ENCODE measurements at places on chromosomes 3 and 15.

DNA sequence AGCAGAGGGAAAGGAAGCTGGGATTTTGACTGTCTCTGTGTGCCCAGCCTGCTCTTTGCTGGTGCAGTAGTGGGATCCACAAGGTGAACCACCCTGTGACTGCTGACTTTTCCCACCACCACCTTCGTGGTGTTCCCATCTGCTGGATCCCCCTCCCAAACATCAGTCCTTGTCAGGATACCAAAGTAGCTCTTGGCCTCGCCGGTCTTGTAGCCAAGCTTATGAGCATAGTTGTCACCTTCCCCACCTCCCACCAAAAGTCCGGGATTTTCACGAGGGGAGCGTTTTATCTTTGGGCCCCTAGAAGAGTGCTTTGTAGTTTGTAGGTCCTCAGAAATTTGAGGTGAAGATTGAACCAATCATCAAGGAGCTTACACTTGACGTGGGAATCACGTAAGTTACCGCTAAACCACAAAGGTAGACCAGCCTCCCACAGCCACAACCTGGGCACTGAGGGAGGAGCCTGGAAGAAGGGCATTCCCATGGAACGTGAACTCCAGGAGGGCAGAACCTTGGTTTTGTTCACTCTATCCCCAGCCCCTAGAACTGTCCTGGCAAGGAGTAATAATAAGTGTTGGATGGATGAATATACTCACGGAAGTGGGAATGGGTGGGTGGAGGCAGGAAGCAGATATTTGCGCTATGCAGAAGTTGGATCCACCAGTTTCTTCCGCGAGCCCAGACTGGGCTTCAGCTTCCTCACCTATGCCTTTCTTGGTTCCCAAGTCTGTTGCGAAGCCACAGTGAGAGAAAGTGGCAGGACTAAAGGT, 814 bp upstream of the TEX264 start:
- DNase-seq, result no peak

- DNase-seq, result peak; percentile 2
Observed at GRCh38 chr3:160739079-160739478, 17.0 kb upstream of the PPM1L start.

DNA sequence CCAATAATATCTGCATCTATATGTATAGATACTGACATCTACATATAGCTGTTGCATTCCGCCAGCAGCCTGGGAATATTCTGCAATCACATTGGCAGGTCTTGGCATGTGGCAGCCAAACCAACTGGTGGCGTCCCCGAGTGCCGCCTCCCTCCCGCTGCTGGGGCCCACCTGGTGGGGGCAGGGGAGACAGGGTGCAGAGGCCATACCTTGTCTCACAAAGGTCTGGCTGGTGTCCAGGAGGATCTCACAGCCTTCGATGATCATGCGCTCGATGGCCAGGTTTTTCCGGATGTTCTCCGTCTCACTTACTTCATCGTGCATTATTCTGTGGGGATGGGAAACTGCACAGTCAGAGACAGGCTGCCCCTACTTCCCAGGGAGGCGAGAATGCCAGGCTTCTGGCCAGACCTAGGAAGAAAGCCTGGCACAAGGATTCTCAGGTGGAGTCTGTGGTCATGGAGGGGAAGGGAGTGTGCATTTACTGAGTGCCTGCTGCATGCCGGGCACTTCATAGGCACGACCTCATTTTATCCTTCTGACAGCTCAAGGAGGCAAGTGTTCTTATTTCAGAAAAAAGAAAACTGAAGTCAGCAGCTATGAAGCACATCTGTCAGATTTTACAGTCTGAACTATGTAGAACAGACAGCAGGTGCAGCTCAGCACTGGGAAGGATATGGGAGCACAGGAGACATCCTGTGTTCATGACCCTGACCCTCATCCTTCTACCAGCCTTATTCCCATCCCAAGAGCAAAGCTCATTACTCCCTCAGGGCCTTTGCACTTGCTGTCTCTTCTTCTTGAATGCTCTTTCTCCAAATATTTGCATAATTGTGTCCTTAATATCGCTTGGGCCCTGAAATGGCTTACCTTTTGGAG, 62.8 kb downstream of the RASGRF1 start:
- DNase-seq, result no peak

- no peak for DNase-seq
Observed at GRCh38 chr3:126957776-126958637, 24.9 kb upstream of the PLXNA1 start.

GRCh38 chr3:11509173-11510000, 134.3 kb downstream of the VGLL4 start:
- DNase-seq, result peak; percentile 95

GRCh38 chr3:56813653-56813960, 11.9 kb upstream of the ARHGEF3 start:
- no peak for DNase-seq

DNA sequence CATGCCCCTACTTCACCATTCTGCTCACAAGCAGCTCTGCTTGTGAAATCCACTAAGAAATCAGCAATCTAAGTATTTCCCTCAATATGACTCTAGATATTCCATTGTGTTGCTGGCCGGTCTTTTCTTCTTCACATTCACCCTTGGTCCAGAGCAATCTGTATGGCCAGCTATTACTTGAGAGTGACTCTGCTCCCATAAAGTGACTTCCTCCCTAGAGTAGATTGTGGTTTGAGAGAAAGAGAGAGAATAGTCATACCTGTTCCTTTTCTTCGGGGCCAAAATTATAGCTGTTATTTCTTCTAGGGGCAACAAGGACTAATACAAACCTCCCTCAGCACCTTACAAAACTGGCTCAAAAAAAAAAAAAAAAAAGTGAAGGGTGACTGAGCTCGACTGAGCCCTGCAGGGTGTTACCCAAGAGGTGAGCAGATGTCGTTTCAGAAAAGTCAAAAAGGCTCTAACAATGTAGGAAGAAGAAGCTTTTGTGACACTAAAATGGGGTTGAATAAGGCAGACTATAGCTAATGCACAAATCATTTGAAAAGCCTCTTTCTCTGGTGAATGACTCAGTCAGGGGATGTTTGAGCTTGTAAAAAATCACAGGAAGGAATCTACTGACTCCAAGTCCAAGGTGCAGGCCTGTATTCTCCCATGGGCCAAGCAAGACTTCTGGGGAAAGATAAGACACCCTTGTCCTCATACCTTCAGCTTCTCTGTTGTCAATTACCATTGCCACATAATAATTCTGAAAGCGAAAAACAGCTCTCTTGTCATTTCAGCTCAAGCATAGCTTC, 161.0 kb upstream of the SLC24A5 start:
- no peak for DNase-seq

- DNase-seq, result no peak
Observed at GRCh38 chr15:63611177-63611576, 14.0 kb downstream of the FBXL22 start.

DNA sequence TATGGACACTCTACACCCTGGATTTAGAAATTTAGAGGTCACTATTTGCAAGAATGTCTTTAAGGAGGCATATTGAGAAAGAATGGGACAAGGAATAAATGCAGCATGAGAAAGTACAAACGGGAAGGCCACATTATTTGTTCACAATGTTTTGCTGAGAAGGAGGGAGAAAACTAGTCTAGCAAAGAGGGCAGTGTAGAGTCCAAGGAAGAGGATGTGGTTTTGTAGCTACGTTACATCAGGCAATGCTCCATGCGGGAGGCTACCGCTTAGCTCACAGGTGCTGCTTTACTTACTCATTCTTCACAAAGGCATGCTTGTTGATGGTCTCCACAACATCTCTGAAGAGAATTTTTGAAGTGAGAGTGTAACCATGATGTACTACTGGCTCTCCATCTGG, 191.1 kb downstream of the PLCH1 start:
- DNase-seq, result no peak

Data from AG10803 (cell line).